PC-3 (cell line): ENCODE measurements at places on chromosomes 2 and 18.

GRCh38 chr18:56836173-56836572 is 185.0 kb downstream of the WDR7 start:
- DNase-seq: no peak
- H3K4me3 ChIP-seq: no peak overlapping the region
- no peak overlapping the region for H3K27ac ChIP-seq
- no peaks in the 10 kb centered on the region for H3K36me3 ChIP-seq

- no peak overlapping the region for H3K4me3 ChIP-seq
- no peaks in the 10 kb centered on the region for H3K27me3 ChIP-seq
- no peaks in the 10 kb centered on the region for H3K36me3 ChIP-seq
- H3K4me1 ChIP-seq: peaks cover 20% of the 10 kb centered on the region
These were observed 113.0 kb upstream of the COPS8 start for GRCh38 chr2:236972491-236973342.

DNA sequence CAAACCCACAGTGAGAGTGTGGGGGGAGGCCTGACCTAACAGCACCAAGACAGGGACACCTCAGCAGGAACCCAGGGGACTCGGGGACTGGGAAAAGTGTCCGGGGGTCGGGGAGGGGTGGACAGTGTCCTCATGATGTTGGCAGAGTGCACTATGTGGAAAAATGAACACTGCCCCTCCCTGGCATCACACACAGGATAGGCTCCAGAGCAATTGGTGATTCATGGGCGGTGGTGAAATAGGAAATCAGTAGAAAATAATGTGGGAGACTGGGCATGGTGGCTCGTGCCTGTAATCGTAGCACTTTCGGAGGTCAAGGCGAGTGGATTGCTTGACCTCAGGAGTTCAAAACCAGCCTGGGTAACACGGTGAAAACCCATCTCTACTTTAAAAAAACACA is 3.6 kb upstream of the ANO7 start:
- DNase-seq: no peak
- H3K36me3 ChIP-seq: no peaks in the 10 kb centered on the region
- H3K4me3 ChIP-seq: no peak overlapping the region
- H3K27me3 ChIP-seq: no peaks in the 10 kb centered on the region
- H3K4me1 ChIP-seq: no peaks in the 10 kb centered on the region

GRCh38 chr2:109126501-109126860 is 2.5 kb upstream of the SH3RF3 start:
- peak overlapping the region; percentile 90 for H3K27ac ChIP-seq
- H3K4me3 ChIP-seq: no peak overlapping the region
- DNase-seq: peak; percentile 66
- H3K36me3 ChIP-seq: no peaks in the 10 kb centered on the region
- H3K4me1 ChIP-seq: peaks cover 32% of the 10 kb centered on the region

DNA sequence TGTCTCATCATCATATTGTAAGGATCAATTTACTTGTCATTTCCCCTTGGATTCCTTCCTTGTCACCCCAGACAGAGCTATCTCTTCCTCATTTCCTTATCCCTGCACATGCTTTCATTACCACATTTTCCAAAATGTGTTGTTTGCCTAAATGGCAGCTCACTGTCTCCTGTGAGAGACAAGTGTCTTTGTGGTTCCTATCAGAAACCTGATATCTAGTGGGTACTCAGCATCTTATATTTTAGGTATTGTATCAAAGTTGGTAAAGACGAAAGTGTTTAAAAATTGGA is 896.0 kb upstream of the PIK3C3 start:
- DNase-seq: no peak
- H3K27ac ChIP-seq: no peak overlapping the region
- no peak overlapping the region for H3K4me3 ChIP-seq
- no peaks in the 10 kb centered on the region for H3K36me3 ChIP-seq
- H3K27me3 ChIP-seq: no peaks in the 10 kb centered on the region
- no peaks in the 10 kb centered on the region for H3K4me1 ChIP-seq
